ENCODE measurements at places on chromosomes 16 and 17. TPM values are rescaled to one million over a fixed set of nuclear protein-coding genes. Genes with fewer than 3 reads are reported as not detected.

DNA sequence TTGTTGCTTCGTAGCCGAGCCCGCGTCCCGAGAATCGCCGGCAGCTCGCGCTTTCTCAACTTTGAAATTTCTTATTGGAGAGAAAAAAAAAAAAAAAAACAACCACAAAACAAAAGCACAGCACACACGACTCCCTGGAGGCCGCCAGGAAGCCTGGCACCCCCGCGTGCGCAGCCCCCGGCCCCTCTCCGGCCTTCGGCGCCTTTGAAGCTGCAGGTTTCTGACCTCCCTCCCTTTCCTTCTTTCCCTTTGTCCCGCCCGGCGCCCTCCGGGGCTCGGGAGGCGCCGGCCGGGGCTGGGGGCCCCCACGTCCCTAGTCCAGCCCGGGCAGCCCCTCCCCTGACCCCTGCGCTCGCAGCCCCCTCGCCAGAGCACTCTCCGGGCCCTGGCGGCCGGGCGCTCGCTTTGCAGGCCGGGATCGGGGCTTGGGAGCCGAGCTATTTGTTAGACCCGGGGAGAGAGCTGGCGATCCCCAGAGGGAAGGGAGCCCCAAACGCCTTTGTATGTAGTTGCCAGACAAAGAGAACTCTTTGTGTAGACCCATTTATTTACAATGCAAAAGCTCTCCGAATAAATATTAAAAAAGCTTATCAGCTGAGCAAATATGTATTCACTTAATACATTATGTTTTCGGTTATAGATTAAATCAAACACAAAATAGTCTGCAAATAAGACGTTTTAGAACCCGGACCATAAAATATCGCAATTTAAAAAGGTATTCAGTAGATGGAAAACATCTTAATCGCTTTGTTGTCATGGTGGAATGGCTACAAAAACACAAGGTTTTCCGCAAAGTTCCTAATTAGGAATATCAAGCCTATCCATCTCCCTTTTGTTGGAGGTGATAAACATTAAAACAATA, 2.3 kb downstream of the BAHCC1 start:
- H3K4me3 ChIP-seq = peak overlapping the region; percentile 82
- peak overlapping the region; percentile 99 for H3K27ac ChIP-seq

DNA sequence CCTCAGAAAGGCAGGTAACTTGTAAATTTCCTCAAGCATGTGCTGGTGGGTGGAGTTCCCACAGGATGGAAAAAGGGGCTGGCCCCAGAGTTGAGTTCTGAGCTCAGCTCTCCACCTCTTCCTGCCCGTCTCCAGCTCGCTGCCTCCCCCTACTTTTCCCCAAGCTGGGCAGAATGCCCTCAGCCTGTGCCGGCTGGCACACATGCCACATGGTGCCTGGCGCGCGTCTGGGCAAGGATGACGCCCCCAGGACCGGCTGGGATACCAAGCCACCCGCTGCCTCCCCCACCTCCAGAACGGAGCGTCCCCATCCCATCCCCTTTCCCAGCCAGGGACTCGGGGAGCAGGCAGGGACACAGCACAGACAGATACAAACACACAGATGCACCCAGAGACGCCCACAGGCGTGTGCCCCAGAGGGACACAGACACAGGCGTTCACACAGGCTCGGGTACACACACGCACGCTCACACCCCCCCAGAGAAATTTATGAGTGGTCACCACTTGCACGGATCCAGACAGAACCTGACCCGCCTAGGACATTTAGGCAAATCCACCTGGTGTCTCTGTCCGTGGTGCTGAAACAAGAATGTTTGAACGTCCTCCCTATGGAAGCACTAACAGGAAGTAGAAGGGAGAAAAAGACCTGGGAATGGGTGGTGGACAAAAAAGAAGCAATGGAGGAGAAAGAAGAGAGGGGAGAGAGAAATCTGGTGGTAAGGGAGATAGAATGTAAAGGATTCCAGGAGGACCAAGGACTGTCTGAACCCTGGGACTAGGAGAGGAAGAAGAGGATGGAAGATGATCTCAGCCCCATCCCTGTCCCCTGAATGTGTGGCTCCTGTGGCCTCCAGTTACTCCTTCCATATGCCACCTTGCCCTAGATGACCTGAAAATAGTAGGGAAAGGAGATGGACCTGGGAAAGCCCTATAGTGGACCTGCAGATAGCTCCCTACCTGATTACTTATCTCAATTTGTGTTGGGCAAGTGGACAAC, 15.5 kb downstream of the NEUROD2 start:
- no peak overlapping the region for H3K4me3 ChIP-seq
- H3K4me1 ChIP-seq = no peaks in the 10 kb centered on the region
- DNase-seq = peak; percentile 13
- H3K27me3 ChIP-seq = peaks cover 14% of the 10 kb centered on the region
- no peak overlapping the region for H3K27ac ChIP-seq

The OR3A2 gene
- total RNA-seq = not detected

The ABCC11 gene
- 0.54 TPM for total RNA-seq

The COG7 gene
- total RNA-seq = 22.1 TPM

The ODAD4 gene
- total RNA-seq = 0.98 TPM

DNA sequence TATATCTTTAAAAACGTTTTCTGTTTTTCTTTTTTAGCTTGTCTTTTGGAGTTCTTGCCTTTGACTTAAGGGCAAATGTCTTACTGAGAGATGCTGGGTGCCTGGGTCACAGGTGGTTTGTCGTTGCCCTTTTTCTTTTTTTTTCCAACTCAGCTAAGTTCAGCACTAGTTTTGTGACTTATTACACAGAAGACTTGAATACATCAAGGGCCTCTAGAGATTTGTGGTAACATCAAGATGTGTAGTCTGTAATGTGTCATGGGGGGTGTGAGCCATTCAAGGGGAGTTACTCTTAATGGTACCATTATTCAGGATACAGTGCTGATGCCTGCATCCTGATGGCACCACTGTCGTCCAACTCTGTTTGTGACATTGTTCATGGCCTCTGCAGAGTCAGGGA, 95.1 kb downstream of the PRKCA start:
- DNase-seq = no peak
- H3K4me1 ChIP-seq = no peaks in the 10 kb centered on the region
- H3K27ac ChIP-seq = no peak overlapping the region
- no peaks in the 10 kb centered on the region for H3K36me3 ChIP-seq
- no peaks in the 10 kb centered on the region for H3K27me3 ChIP-seq
- H3K4me3 ChIP-seq = no peak overlapping the region

- H3K27me3 ChIP-seq = no peaks in the 10 kb centered on the region
- DNase-seq = no peak
- no peak overlapping the region for H3K27ac ChIP-seq
- no peaks in the 10 kb centered on the region for H3K4me1 ChIP-seq
- H3K36me3 ChIP-seq = no peaks in the 10 kb centered on the region
- no peak overlapping the region for H3K4me3 ChIP-seq
These were observed 19.3 kb upstream of the DNAH9 start for GRCh38 chr17:11578998-11579397.

DNA sequence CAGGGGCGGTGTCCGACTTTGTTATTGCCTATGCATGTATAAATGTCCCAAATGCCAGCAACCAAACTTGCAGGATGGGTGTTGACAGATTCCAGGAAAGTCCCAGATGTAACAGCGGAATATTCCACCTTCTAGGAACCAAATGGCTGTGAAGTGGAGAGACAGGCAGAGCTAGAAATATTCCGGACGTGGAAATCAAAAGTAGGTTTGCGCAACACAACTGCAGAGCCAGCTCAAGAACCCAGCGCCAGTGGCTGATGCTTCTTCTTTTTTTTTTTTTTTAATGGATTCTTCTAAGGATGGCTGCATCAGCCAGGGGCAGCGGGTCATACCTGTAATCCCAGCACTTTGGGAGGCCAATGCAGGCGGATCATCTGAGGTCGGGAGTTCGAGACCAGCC, 601.7 kb downstream of the MAF start:
- no peaks in the 10 kb centered on the region for H3K4me1 ChIP-seq
- no peak for DNase-seq
- H3K27ac ChIP-seq = no peak overlapping the region
- H3K4me3 ChIP-seq = no peak overlapping the region
- peaks cover 5% of the 10 kb centered on the region for H3K27me3 ChIP-seq
- H3K36me3 ChIP-seq = no peaks in the 10 kb centered on the region

GRCh38 chr16:13630374-13630773, 289.6 kb upstream of the ERCC4 start:
- H3K27ac ChIP-seq = no peak overlapping the region
- H3K4me3 ChIP-seq = no peak overlapping the region
- no peak for DNase-seq
- H3K36me3 ChIP-seq = no peaks in the 10 kb centered on the region
- no peaks in the 10 kb centered on the region for H3K4me1 ChIP-seq
- no peaks in the 10 kb centered on the region for H3K27me3 ChIP-seq

The CCL8 gene
- total RNA-seq = not detected

DNA sequence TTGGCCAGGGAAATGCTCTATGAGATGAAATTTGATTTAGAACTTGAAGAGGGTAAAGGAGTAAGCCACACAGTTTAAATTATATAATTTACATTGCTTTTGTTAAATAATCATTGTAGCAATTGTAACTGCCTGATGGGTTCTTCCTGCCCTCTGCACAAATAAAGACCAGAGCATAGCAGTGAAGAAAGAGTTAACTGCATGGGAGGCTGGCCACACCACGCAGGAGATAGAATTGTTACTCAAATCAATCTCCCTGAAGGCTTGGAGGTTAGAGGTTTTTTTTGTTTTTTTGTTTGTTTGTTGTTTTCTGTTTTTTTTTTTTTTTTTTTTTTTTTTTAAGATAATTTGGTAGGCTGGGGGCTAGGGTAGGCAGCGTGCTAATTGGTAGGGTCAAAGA, 467.0 kb upstream of the GOT2 start:
- no peaks in the 10 kb centered on the region for H3K36me3 ChIP-seq
- DNase-seq = no peak
- H3K4me3 ChIP-seq = no peak overlapping the region
- no peak overlapping the region for H3K27ac ChIP-seq
- no peaks in the 10 kb centered on the region for H3K4me1 ChIP-seq

The CBX4 gene
- total RNA-seq = 60.9 TPM

- H3K4me3 ChIP-seq = peak overlapping the region; percentile 58
- H3K27me3 ChIP-seq = no peaks in the 10 kb centered on the region
- H3K27ac ChIP-seq = peak overlapping the region; percentile 75
- H3K4me1 ChIP-seq = peaks cover 60% of the 10 kb centered on the region
- H3K36me3 ChIP-seq = no peaks in the 10 kb centered on the region
These were observed 32.1 kb upstream of the FBXW10B start for GRCh38 chr17:15651583-15652110.

GRCh38 chr16:17241264-17241835, 229.4 kb downstream of the XYLT1 start:
- H3K36me3 ChIP-seq = no peaks in the 10 kb centered on the region
- peaks cover 18% of the 10 kb centered on the region for H3K27me3 ChIP-seq
- no peak overlapping the region for H3K4me3 ChIP-seq
- no peak overlapping the region for H3K27ac ChIP-seq

Data from HCT116 (cell line).